ENCODE measurements at places on chromosomes 5 and 9.

GRCh38 chr5:14199902-14200301 lies 56.8 kb downstream of the TRIO start:
- H3K36me3 ChIP-seq = no peaks in the 10 kb centered on the region
- H3K4me1 ChIP-seq = peaks cover 3% of the 10 kb centered on the region
- no peak overlapping the region for H3K4me3 ChIP-seq
- H3K27me3 ChIP-seq = peaks cover 25% of the 10 kb centered on the region

- no peak overlapping the region for H3K4me3 ChIP-seq
- no peaks in the 10 kb centered on the region for H3K4me1 ChIP-seq
- no peak overlapping the region for H3K27ac ChIP-seq
- no peaks in the 10 kb centered on the region for H3K36me3 ChIP-seq
Observed at GRCh38 chr9:36845844-36846243, 188.2 kb downstream of the PAX5 start.

GRCh38 chr9:89837162-89837933 lies 232.5 kb downstream of the GADD45G start:
- H3K4me3 ChIP-seq = no peak overlapping the region
- H3K4me1 ChIP-seq = no peaks in the 10 kb centered on the region
- no peaks in the 10 kb centered on the region for H3K36me3 ChIP-seq
- no peak for DNase-seq
- no peak overlapping the region for H3K27ac ChIP-seq

GRCh38 chr5:153551537-153552079 lies 61.1 kb downstream of the GRIA1 start:
- peaks cover 4% of the 10 kb centered on the region for H3K4me1 ChIP-seq
- DNase-seq = no peak
- H3K36me3 ChIP-seq = no peaks in the 10 kb centered on the region
- no peak overlapping the region for H3K4me3 ChIP-seq
- no peak overlapping the region for H3K27ac ChIP-seq

DNA sequence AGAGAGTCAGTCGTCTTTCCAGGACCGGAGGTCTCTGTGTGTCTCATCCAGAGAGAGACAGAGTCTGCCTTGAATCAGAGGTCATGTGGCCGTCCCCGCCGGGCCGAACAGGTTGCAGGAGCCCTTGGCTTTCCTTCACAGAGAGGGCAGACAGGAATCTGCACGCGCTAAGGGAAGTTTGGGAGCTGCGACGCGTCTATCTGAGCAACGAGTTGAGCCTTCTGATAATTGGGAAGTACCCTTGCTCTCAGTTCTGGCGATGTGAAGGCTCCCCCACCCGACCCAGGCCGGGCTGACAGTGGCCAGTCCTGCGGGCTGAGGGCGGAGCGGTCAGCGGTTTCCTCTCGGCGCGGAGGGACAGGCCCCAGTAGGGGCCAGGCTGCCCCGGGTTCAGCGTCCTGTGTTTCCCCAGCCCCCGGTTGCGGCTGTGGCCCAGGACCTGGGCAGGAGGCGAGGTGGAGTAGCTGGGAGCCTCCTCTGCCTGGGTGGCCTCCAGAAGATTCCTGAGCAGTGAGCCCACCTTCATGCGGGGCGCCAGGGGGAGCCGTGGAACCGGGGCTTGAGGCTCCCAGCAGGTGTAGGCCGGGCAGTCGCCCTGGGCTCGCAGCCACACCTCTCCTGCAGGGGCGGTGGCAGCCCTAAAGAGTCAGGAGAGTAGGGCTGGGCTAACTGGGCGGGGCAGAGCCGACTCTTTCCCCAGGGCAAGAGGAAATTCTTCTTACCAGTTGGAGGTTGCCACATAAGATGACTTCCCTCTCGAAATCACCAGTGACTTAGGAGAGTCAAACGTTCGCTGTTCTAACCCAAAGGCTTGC lies 13.9 kb downstream of the NR2F1 start:
- DNase-seq = no peak
- H3K4me3 ChIP-seq = no peak overlapping the region
- peaks cover 12% of the 10 kb centered on the region for H3K4me1 ChIP-seq
- peaks cover 2% of the 10 kb centered on the region for H3K27me3 ChIP-seq
- peaks cover 13% of the 10 kb centered on the region for H3K36me3 ChIP-seq
- no peak overlapping the region for H3K27ac ChIP-seq

DNA sequence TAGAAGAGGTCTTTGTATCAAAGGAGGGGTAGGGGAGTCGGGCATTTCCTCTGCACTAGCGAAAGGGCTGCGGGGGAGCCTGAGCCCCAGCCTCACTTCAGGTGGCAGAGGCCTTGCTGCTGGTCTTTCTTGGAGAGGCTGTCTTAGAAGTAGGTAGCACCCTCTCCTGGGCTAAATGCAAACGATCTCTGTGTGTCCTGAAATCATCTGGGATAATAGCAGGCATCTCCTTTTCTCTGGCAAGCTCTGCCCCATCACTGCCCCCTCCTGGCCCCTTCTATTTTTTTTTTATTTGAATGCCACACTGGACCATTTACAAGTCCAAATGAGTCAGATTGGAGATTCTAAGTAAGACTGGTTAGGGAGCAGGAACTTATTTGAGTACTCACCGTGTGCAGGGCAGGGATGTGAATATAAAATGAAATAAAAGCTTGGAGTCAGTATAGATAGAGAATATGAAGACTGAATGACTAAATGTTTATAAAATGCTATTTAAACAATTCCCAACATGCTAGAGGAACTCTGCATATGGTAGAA lies 137.1 kb downstream of the FGF1 start:
- H3K4me3 ChIP-seq = no peak overlapping the region
- H3K36me3 ChIP-seq = no peaks in the 10 kb centered on the region
- no peak overlapping the region for H3K27ac ChIP-seq
- peak; percentile 17 for DNase-seq
- peaks cover 11% of the 10 kb centered on the region for H3K4me1 ChIP-seq
- H3K27me3 ChIP-seq = peaks cover 46% of the 10 kb centered on the region

DNA sequence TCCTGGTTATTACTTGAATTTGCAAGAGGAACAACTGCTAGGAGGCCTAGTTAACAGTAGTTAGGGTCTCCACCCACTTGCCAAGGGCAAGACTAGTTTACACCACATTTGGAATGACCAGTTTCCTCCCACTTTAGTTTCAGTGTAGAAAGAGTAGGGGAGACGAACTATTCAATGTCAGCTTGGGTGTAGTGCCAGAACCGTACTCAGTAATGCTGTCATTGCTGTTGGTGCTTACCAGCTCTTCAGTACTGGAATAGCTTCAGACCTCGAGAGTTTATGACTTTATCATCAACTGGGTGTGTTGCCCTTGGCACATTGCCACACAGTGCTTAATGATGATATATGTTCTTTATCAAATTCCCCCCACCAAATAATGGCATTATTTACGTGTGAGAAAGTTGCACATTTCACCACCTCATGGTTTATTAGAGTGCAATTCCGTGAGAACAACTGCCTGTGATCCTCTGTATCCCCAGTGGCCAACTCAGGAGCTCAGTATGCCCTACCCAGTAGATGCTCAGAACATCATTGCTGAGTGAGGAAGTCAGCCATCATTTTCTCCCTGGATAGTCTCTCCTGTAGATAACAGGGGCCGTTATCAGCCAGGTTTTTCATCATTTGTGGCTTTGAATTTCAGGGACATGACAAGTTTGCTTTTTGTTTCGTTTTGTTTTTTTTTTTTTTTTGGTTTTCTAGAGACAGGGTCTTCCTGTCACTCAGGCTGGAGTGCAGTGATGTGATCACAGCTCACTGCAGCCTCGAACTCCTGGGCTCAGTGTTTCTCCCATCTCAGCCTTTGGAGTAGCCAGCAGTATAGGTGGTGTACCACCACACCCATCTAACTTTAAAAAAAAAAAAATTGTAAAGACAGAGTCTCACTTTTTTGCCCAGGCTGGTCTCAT lies 67.3 kb downstream of the DOCK8 start:
- peak; percentile 12 for DNase-seq
- H3K27me3 ChIP-seq = no peaks in the 10 kb centered on the region
- peak overlapping the region; percentile 90 for H3K27ac ChIP-seq
- H3K4me1 ChIP-seq = peaks cover 52% of the 10 kb centered on the region
- peak overlapping the region; percentile 68 for H3K4me3 ChIP-seq

DNA sequence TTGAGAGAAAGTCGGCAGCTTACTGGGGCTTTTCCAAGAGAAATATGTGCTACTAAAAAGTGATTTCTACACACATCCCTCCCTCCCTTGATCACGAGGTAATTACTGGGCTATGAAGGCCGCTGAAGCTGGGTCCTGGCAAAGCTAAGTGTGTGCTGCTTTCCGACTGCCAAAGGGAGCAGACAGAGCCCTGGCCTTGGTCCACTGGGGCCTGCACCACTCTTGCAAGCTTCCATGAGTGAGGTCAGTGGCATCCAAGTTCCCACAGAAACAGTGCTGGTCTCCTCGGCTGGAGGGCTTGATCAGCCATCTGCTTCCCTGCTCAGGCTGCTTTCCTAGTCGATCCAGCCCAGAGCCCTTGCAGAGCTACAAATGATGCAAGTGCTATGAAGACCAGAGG lies 154.8 kb upstream of the LHFPL2 start:
- H3K4me3 ChIP-seq = no peak overlapping the region
- no peaks in the 10 kb centered on the region for H3K27me3 ChIP-seq
- no peaks in the 10 kb centered on the region for H3K4me1 ChIP-seq
- no peak overlapping the region for H3K27ac ChIP-seq
- peaks cover 20% of the 10 kb centered on the region for H3K36me3 ChIP-seq
- no peak for DNase-seq

DNA sequence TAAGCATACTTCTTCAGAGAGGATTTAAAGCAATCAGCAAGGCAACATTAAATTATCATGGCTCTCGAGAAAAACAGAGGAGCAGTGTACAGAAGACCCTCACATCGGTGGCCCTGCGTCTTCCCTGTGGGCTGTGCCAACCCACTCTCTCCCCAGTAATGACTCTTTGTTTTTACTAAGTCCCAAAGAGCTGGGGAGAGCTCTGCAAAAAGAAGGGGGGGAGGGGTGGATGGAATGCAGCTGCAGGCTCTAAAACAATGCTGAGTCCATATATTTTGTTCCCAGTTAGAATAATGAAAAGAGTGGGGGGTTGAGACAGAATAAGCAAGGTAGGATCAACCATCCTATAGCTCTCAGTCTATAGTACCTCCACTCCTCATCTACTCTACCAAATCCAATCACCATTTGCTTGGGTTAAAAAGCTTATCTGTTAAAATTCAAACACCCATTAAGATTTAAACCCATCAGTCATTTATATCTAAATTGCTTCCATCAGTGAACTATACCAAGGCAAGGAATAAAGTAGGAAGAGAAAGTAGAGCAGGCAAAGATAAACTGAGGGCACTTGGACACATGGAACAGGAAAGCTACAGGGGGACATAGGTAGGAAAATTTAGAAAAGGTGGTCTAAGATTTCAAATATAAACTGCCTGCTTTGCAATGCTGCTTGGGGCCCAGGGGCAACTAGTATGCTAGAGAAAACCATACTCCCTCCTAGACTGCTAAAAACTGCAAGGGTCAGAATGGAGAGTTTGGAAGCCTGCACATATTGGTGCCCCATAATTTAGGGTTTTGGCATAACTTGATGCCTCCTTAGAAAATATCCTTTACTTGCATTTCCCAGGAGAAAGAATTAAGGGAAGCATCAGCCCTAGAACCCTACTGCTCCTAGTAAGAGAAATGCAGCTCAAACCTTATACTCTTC lies 20.6 kb downstream of the ELL2 start:
- no peak overlapping the region for H3K4me3 ChIP-seq
- DNase-seq = no peak
- H3K27ac ChIP-seq = no peak overlapping the region

- no peak for DNase-seq
- H3K27me3 ChIP-seq = no peaks in the 10 kb centered on the region
- H3K27ac ChIP-seq = no peak overlapping the region
- H3K36me3 ChIP-seq = no peaks in the 10 kb centered on the region
- H3K4me3 ChIP-seq = no peak overlapping the region
Observed at GRCh38 chr5:157541447-157542118, 34.0 kb downstream of the ADAM19 start.

- no peak overlapping the region for H3K4me3 ChIP-seq
Observed at GRCh38 chr5:37665889-37666288, 174.0 kb downstream of the GDNF start.

DNA sequence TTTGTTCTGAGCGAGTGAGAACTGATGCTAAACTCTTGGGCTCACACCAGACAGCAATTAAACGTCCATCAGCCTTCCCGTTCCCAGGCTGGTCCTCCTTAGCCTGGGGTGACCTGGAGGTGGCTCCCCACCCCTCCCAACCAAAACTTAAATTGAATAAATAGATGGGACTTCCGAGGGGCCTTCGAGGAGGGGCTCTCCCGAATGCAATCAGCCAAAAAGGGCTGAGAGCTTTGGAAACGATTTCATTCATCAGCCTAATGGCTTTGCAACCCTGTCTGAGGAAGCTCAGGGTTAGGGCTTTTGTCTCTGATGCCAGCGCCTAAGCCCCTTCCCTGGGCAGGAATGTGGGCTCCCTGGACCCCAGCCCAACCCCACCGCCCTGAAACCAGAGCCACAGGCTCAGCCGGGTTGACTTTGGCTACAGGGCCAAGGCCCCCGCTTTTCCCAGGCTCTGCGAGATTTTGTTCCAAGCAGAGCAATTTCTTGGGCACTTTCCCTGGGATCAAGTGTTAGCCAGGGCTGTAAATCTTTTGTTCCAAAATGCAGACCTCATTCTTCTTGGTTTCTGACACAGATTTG lies 29.2 kb downstream of the LHX3 start:
- no peaks in the 10 kb centered on the region for H3K36me3 ChIP-seq
- H3K27ac ChIP-seq = no peak overlapping the region
- H3K4me3 ChIP-seq = no peak overlapping the region
- no peaks in the 10 kb centered on the region for H3K4me1 ChIP-seq
- peaks cover 3% of the 10 kb centered on the region for H3K27me3 ChIP-seq

DNA sequence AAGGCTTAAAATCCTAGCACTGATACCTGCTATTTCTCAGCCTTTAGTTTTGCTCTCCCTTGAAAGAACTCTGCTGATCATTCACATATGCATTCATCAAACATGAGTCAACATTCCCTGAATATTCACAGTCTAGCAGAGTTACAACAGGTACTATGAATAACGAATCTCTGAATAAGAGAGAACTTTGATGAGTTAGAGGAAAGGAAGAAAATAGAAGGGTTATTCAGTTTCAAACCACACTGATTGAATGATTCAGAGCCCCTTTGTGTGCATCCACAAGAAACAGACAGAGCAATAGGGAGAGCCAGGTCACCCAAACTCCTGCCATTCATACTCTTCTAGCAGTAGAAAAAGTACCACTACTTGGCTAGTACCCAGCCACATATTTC lies 36.0 kb downstream of the FOXD1 start:
- H3K36me3 ChIP-seq = peaks cover 1% of the 10 kb centered on the region
- no peak overlapping the region for H3K4me3 ChIP-seq
- H3K27ac ChIP-seq = no peak overlapping the region
- H3K4me1 ChIP-seq = no peaks in the 10 kb centered on the region

Measured in activated naive CD8-positive, alpha-beta T cell treated with anti-CD3 and anti-CD28 coated beads for 36 hours (primary cell).